ENCODE measurements at places on chromosomes 11 and 22.

DNA sequence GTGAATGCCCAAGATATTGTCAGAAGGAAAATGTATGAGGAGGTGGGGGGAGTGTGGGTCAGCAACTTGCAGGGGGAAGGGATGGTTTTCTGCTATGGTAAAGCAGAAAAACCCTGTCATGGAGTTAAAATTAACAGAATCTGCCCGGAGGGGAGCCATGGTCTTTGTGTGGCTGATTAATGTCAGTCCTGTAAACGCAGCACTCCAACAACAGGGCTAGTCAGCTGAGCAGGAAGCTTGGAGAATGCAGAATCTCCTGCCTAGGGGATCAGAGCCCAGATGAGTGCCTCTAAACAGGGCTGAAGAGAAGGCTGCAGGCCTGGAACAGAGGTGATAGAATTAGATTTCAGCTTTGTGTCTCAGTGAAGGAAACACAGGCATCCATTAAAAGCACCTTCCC lies 140.9 kb upstream of the MTNR1B start:
- DNase-seq, result no peak

DNA sequence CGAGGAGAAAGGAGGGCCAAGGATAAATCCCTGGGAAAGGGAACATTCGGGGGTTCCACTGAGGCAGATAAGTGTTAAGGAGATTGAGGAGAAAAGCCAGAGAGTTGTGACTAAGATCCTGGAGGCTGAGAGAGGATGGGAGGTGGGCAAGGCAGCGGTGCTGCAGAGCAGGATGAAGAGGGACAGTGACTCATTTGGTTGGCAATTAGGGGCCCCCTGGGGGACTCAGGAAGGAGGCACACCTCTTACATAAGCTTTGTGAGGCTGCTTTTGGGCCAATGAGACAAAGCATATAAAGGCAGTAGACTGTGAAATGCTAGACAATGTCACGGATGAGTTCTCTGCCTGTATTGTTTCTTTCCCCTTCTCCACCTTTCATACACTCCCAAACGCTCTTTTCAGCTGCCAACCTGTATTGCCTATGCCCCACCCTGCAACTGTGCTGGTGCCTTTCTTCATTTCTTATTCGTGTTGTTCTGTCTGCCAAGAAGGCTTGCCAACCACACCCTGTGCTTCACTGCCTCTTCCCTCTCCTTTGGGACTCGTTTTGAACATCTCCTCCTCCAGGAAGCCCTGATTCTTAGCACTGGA lies 246.8 kb upstream of the KIRREL3 start:
- no peak for DNase-seq

- no peak for DNase-seq
These were observed 926.6 kb upstream of the CCDC90B start for GRCh38 chr11:84212468-84213390.

DNA sequence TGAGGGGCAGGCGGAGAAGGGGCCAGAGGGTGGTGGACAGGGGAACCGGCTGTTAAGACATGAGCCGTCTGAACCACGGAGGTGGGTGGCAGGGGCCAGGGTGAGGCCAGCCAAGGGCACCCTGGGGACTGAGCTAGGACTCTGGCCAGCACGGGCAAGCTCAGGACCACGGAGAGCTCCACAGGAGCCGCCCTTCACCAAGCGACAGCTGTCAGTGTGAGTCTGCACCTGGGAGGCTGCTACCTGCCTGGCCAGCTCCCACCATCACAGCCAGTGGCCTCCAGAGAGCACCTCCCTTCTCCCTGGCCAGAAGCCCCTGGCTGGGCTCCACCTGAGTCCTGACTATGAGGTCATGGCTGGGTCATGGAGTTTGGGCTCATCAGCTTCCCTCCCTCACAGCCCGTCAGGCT lies 21.6 kb downstream of the MGAT3 start:
- no peak for DNase-seq

DNA sequence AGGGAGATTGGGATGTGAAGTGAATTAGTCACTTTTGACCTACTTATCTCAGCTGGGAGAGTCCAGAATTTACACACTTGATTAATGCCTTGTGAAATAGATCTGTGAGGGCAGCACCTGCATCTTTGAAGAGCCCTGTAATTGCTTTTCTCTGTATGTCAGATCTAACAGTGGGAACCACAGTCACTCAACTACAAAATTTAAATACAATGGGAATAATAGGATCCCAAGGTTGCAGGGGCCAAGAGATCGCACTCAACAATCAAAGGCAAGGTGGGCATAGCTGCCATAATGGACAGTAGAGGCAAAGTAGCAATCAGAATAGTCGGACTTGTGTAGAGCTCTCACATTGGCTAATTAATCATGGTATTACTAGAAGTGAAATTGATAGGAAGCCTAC lies 45.5 kb upstream of the NARS2 start:
- no peak for DNase-seq

DNA sequence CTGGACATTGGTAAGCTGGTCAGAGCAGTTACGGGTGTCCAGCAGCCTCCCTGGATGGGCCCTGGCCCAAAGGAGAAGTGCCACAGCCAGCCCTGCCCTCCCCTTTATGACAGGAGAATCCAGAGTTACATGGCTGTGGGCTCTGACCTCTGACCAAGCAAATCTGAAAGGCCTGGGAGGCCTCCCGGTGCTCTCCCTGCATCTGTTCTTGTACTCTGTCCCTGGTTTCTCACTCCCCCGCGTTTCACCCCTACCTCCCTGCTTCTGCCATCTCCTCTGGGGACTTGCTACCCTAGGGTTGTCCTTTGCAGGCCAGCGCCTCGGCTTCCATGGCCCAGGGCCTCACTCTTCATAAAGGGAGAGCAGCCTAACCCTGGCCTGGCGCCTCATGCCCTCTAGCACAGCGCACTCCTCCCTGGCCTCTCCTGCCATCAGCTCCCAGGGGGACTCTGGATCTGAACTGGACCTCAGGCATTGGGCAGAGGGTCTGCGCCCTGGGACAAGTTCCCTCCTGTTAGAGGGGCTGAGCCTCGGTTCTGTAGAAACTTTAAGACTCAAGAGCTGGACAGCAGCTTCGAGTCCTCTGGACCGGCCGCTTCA lies 10.7 kb downstream of the PICK1 start:
- no peak for DNase-seq

- DNase-seq, result no peak
These were observed 23.1 kb upstream of the GNB1L start for GRCh38 chr22:19877626-19878339.

All from fibroblast of skin of left biceps (primary cell).